Stimulated activated CD4-positive, alpha-beta T cell treated with anti-CD3 and anti-CD28 coated beads, Interleukin-4, amount 100 ng/mL, for 48 hours (primary cell): ENCODE measurements at places on chromosomes 7 and 10.

- DNase-seq = no peak
These were observed 280.0 kb downstream of the CACNA2D1 start for GRCh38 chr7:82163586-82163985.

DNA sequence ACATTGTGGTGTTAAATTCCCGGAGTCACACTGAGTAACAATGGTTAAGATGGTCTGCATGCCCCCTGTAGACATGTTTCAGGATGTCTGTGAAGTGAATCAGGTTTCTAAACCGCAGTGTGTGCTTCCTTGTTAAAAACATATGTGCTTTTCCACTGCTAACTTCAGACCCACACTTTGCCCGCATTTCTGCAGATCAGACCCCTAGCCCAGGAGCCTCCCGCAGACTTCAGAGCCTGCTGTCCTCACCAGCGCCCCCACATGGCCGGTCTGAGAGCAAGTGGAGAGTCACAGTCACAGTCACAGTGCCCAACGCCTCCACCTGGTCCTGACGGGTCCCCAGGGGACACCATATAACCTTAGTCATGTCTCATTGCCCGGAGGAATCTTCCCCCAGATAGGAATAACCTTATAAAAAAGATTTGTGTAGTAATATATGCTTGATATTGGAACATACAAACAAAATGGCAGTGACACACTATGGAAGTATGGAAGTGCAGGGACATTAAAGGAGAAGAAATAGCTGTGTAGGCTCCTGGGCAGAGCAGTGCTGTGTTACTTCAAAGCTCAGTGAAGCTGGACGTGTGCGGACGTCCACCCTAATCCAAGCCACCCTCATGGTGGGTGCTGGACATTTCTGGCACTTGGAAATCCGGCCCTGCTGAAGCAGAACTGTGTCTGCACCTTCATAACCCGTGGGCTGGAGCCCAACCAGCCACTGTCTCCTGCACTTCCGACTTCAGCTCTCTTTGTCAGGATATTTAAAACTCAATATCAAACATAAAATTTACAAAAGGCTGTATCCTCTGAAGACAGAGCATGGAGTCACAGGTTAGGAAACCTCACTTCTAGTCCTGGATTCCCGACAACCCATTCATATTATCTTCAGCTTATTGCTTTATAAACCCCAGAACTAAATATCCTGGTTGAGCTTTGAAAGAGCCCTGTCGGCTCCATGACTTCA, 29.0 kb downstream of the GSTO2 start:
- DNase-seq = no peak

DNA sequence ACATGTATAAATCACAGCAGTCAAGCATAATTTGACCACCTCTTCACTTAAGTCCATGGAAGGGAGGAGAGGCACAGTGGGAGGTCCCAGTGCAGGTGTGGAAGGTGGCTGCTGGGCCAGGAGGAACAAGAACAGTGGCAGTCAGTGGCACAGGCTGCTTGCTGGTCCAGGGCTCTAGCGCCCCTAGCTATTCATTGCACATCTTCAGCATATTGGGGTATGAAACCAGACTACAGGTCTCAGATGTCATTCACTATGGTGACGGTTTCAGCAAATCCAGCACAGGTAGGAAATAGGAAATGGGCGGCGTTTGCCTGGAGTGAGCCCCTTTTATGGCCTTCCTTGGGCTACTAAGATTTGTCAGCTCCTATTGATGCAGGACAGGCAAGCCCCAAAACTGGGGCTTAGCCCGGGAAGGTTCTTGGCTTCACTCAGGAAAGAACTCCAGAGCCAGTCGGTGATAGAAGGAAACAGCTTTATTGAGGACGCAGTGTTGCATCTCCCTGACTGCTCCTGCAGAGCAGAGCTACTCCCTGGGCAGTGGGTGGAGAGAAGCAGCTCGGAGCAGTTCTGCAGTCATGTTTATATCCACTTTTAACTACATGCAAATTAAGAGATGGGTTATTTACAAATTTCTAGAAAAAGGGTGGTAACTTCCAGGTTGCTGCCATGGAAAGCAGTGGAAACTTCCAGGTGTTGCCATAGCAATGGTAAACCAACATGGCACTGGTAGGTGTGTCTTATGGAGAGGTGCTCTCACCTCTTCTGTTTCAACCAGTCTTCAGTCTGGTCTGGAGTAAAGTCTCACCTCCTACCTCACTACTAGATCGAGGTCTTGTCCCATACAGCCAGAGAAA, 608.8 kb downstream of the PARD3 start:
- DNase-seq = no peak

DNA sequence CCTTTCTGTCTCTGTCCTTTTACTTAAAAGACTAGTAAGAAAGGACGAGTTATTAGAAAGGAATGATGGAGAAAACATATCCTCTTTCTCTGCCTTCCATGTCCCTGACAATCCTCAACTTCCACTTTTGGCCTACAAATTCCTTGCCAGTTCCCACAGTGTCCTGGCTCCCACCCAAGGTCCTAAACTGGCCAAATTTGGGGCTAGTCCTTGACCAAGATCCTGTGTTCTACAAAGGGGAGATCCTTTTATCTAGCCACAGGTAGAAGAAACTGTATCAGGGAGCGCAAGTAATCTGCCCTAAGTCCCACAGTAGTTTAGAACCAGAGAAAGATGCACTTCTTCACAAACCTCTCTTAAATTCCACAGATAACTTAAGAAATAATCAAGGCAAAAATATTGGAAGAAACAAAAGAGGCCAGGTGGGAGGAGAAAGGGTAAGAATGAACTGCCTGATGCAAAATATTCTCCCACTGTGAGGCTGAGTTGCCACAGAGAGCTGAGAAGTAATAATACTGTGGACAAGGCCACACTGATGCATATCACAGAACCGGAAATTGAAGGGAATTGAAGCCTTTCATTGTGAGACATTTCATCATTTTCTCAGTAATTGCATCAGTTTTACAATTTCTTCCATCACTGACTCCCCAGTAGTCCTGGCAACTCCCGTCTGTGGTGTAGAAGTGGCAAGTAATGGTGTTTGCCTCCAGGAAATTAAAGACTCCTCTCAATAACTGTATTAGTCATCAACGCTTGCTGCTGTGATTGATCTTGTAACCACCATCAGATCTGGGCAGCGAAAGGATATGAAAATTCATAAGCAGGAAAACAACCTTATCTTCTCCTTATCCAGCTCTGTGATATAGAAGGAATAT, 47.2 kb downstream of the DNAJC12 start:
- no peak for DNase-seq

DNA sequence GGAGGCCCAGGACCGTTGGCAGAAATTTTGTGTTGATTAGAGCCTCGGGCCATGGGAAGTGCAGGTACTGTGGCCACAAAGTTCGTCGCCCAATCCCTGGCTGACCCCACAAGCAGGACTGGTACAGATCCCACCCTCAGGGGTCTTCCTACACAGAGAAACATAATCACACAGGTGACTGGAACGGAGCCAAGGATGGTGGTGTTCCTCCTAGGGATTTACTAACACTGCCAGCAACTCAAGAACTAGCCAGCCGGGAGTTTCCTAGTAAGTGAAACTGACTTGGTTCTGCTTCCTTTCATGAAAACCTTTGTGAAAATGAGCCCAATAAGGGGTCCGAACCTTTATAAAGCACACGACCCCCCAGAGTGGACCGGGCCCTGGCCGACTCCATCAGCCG, 5.7 kb downstream of the CUX1 start:
- no peak for DNase-seq

DNA sequence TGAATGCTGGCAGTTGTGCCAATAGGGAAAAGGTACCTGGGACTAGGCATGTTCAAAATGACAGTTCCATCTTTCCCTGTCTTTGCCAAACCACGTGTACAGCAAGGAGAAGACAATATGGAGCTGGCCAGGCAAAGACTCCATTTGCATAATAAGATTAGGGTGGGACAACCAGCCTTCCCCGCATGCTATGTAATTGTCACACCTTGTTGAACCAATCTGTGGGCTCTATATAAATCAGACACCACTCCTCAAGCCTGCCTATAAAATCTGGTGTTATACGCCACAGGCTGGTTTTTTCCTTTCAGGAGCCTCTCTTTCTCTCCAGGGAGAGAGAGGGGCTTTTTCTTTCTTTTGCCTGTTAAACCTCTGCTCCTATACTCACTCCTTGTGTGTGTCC, 11.0 kb upstream of the NUB1 start:
- DNase-seq = no peak

DNA sequence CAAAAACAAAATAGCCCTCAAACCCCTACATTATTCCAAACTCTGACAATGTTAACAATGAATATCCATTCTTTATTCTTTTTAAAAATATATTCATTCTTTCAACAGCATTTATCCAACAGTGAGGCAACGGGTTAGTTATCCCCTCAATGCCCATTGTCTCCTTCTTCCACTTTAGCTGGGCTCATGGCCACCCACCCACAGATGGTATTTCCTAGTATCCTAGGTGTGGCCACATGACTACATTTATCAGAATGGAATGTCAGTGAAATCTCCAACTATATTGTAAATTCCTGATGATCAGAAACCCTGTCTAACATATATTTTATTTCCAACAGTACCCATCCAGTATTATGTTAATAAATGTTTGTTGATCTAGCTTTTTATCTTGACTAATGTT, 13.6 kb downstream of the HOXA1 start:
- DNase-seq = no peak

- DNase-seq = no peak
These were observed 94.4 kb upstream of the KIAA1217 start for GRCh38 chr10:24114556-24114955.

GRCh38 chr10:18886102-18886501, 162.5 kb upstream of the MALRD1 start:
- no peak for DNase-seq
